ENCODE measurements at places on chromosomes 3 and 15.
A peak's percentile ranks its signal among the peaks of the same experiment; 100 is the strongest.

DNA sequence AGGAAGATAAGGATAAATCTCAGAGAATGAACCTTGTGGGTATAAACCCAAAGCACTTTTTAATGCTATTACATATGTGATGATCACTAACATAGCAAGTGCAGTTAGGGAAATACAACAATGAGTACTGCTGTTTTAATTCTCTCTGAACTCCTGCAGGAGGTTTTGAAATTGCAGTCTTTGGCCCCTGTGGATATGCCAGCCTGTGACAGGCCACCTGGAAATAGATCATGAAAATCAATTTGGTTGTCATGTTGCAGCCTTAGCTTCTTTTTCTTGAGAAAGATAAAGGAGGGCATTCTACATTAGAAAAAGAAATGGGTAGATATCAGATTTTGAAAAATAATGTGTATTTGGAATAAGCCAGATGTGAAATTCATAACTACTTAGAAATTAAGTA is 103.6 kb downstream of the RSRC1 start:
- no peak for DNase-seq

- no peak for DNase-seq
These were observed 59.1 kb downstream of the SST start for GRCh38 chr3:187610981-187611511.

DNA sequence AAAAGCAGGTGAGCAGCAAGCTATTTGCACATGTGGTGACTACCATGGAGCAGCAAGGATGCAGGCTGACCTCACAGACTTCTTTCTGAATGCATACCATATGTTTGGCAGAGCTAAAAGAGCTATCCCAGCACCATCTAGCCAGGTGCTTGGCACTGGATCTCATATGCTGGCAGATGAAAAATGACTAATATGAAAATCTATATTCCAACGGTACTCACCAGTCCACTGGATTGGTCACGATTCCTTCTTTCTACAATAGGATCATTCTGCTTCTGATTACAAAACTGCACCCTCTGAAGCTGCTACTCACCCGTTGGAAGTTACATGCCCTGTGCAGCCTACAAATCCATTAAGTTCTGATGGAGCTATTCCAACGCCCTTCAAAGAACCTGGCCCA is 714.3 kb upstream of the CFAP20DC start:
- no peak for DNase-seq

DNA sequence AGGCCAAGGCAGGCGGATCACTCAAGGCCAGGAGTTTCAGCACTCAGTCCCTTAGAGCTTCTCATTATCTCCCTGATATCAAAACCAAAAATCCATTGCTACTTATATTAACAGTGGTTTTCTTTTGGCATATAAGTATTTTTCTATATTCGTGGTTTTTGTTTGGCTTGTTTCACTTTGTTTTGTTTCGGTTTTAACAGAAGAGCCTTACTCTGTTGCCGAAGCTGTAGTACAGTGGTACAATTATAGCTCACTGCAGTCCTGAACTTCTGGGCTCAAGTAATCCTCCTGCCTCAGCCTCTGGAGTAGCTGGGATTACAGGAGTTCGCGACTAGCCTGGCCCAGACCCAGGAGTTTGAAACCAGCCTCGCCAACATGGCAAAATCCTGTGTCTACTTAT is 42.5 kb upstream of the ARHGEF26 start:
- DNase-seq, result no peak

DNA sequence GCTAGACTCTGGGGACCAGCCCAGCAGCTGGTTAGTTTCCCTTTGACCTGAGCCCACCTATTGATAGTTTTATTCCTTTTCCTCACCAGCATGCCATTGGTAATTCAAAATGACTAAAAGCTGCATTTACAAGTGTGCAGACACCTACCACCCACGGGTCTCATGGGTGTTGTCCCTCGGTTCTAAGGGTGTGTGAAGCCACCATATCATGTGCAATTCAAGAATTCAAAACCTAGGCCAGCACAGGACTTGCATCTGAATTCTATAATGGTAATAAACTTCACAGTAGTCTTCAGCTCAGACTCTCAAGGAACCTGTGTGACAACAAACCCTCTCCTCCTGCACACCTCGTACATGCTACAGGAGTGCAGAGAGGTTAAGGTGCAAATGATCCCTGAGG is 55.3 kb downstream of the NTRK3 start:
- DNase-seq, result no peak

DNA sequence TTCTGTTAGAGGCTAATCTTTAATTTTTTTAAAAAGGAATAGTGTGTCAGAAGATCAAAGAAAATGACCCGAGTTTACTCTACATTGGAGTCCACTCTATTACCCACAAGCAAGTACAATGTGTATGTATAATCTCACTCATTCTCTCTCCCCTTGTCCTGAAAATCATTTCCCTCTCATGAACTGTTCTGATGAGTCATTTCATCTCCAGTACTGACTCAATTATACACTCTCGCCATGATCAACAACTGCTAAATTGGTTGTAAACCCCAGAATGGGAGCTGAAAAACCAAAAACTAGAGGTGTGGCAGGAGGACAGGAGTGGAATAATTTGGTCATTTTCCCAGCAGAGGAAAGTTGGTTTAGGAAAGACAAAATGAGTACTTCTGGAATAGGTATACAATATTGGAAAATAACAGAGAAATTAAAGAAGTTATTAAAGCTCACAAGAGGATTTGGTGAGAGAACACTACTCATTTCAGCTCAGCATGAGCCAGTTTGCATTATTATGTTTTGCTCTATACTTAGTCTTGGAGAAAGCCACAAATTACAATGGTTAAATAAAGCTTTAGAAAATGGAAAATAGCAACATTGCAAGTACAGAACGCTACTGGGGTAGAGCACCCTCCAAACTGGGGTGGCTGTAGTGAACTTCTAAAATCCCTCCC is 144.3 kb upstream of the PFN2 start:
- no peak for DNase-seq

- peak; percentile 73 for DNase-seq
These were observed 169.1 kb downstream of the CDIN1 start for GRCh38 chr15:36748366-36749115.

DNA sequence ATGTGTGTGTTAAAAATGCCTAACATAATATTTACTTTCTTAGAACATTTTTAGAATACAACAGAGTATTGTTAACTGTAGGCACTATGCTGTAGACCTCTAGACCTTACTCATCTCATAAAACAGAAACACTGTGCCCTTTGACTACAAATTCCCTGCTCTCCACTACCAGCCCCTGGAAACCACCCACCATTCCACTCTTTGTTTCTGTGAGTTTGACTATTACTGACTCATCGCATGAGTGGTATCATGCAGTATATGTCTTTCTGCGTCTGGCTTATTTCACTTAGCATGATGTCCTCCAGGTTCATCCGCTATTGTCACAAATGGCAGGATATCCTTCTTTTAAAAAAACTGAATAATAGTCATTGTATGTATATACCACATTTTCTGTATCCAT is 216.7 kb upstream of the CFAP20DC start:
- DNase-seq, result no peak

DNA sequence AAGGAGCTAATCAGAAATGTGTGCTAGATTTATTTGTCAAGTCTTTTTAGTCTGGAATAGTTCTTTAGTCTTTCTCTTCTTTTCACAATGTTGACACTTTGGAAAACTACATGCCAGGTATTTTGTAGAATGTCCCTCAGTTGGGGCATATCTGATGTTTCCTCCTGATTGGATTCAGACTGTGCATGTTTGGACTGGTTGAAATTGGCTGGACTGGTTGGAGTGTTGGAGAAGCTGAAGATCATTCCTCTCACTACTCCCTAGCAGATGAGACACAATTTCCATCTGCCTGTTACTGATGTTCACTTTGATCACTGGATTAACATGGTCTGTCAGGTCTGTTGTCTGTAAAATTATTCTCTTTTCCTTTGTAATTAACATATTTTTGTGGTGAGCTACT is 3.7 kb downstream of the NME9 start:
- no peak for DNase-seq

DNA sequence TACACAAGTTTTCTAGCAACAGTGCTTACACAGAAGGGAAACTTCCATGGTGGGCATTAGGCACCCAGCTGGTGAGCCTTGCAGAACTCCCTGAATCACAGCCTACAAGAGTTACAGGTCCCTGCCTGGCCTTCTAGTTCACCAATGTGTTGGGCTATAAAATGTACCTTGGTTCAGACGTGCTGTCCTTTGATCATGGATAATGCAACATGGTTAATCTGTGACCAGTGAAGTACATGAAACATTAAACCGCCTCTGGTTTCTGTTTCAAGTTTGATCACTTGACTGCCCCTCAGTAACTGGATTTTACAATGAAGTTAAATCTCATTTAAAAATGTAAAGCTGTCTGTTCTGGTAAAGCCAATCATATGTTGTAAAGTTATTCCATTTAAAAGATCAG is 51.8 kb downstream of the FMN1 start:
- DNase-seq, result no peak

DNA sequence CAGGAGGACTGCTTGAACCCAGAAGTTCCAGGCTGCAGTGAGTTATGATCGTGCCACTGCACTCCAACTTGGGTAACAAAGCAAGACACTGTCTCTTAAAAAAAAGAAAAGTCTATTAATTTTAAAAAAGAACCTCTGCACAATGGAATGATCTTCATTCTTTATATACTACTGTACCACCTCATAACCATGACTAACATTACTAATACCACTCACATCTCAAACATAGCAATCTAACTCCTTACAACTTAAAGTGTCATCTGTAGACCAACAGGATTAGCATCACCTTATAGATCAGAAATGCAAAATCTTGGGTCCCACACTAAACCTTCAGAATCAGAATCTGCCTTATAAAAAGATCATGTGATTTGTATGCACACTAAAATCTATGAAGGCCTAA is 48.8 kb upstream of the MAP4 start:
- no peak for DNase-seq

DNA sequence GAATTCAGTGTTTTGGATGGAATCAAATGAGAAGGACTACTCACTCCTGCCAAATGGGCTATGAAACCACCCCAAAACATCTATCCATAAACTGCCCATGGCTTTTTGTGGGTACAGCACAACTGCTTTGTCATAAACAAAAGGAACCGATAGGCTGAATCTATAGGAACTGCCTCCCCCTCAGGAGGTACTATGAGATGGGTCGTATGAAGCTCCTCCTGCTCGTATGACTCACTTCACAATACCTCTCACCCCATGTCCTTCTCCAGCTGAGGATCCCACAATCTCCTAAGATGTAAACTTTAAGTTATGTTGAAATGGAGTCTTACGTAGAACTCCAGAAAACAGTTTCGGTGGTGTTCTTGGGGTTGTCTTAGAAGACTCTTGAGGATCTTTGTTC is 129.9 kb upstream of the SAMMSON start:
- no peak for DNase-seq

DNA sequence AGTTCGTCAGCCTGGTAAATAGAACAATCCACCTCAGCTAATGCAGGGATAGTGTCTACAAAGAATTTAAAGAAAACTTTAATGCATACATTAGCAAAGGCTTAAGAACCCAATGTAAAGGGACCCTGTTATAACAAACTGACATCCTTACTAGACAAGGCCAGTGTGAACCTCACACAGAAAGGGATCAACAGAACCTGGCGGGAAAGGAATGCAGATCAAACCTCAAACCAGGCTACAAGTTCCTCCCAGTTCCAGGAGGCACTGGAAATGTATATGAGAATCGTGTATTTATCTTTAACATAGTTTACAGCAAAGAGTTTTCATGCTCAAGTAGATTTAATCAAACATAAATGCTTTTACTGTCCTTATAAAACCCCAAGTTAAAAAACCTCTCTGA is 37.6 kb upstream of the ATP11B start:
- DNase-seq, result no peak

GRCh38 chr3:194995922-194996321 is 275.0 kb downstream of the XXYLT1 start:
- DNase-seq, result no peak

DNA sequence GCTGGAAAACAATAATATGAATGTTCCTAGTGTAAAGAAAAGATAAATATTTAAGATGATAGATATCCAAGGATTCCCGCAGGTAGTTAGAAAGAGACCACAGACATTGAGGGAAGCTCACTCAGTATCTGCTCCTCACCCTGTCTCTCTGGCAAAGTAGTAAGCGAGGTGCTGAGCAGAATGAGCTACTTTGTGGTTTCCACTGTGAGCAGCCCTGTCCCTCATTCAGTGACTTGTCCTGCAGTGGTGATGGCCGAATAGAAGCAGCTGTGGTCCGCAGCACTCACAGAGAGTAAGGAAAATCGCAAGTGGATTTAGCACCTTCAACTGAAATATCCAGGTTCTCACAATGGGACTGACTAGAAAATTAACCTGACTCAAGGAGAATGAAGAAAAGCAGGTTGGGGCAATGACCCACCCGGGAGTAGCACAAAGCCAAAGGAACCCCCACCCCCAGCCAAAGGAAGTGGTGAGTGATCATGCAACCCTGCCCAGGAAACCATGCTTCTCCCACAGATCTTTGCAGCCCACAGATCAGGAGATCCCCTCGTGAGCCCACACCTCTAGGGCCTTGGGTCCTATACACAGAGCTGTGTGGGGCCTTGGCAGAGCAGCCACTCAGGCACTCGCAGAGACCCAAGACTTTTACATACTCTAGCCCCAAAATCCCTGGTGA is 21.8 kb upstream of the SLC25A38 start:
- DNase-seq, result no peak

DNA sequence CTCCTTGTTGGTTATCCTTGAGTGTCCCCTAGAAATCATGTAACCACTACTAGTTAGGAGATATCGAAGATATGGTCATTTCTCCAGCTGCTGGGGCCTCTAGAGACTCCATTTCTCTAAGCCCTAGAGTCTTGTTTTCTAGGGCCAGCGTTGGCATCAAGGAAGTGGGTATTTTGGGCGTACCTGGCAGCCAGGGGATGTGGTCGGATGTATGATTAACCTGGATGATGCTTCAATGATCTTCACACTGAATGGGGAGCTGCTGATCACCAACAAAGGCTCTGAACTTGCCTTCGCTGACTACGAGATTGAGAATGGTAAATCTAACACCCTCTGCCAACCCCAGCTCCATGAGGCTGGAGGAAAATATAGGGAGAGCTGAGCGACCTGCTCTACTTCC is 325.5 kb downstream of the RYR3 start:
- no peak for DNase-seq

GRCh38 chr3:42667096-42667522 is 13.6 kb downstream of the ZBTB47 start:
- no peak for DNase-seq

GRCh38 chr3:51982352-51982837 is 940 bp upstream of the ACY1 start:
- DNase-seq, result no peak

- no peak for DNase-seq
These were observed 1304.5 kb upstream of the GBE1 start for GRCh38 chr3:83065851-83066460.

GRCh38 chr3:45224824-45225464 is 1.1 kb downstream of the TMEM158 start:
- DNase-seq, result no peak

GRCh38 chr3:141112686-141113297 is 61.6 kb downstream of the SPSB4 start:
- DNase-seq, result no peak

- no peak for DNase-seq
These were observed 88.8 kb downstream of the THBS1 start for GRCh38 chr15:39669661-39670060.

GRCh38 chr3:13069495-13069894 is 3.7 kb downstream of the IQSEC1 start:
- DNase-seq, result no peak

Data from left renal pelvis (tissue), 4 donors.